ENCODE measurements at places on chromosomes 6 and 20. TPM values are rescaled to one million over a fixed set of nuclear protein-coding genes. Genes with fewer than 3 reads are reported as not detected.
A peak's percentile ranks its signal among the peaks of the same experiment; 100 is the strongest.

The E2F1 gene
- 0.44 TPM for total RNA-seq

The CTAGE9 gene
- not detected for total RNA-seq

The DIDO1 gene
- 40.5 TPM for total RNA-seq

The HDGFL1 gene
- total RNA-seq = not detected

The CCN5 gene
- 14.8 TPM for total RNA-seq

The STK4 gene
- total RNA-seq = 8.0 TPM

DNA sequence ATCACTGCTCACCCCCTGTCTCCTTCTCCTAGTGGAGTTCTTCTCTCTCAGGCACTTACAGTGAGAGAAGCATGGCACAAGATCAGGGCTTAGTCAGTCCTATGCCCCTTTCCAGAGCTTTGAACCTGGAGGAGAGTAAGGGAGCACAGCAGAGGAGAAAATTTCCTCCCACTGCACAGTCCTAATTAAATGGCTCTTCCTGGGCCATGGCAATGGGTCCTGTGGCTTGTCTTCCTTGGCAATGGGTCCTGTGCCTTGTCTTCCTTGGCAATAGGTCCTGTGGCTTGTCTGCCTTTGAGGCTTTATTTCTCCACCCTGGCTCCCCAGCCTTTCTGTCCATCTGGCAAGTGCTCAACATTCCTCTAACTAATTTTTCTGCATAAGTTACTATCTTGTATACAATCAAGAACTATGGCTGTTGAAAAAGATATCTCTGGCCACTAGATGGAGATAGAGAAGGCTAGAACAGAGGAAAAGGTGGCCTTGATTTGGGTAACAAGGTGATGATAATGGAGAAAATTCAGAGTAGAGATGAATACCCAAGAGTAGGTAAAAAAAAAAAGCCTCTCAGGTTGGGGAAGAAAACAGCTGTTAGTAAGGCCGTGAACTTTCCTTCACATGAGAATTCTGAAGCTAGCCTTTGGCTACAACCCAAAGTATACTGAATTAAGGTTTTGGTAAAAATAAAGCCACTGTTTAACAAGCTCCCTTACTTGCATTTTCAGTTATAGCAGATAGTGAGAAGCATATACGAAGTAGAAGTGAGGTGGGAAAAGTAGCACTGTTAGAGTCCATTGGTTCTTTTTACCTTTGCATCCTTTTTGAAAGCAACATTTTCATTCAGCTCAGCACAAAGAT lies 504.9 kb downstream of the DOK5 start:
- no peak for DNase-seq

DNA sequence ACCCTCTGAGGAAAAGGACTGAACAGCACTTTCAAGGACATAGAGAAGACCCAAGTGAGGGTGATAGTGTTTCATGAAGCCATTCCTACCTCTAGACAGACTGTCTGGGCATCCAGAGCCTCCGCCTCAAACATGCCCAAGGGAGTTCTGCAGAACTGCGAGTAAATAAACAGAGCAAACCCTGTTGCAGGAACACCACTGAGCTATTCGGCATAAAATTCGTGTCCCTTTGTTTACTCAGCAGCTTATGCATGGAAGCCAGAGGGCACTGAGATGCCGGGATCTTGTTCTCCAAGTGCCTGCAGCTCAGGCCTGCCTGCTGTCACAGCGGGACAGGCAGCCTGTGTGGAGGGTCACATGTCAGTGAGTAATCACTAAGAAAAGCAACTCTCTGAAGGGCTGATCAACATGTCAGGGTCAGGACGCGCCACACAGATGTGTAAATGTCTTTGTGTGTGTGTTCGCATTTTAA lies 164.9 kb upstream of the HEY2 start:
- DNase-seq = peak; percentile 60

DNA sequence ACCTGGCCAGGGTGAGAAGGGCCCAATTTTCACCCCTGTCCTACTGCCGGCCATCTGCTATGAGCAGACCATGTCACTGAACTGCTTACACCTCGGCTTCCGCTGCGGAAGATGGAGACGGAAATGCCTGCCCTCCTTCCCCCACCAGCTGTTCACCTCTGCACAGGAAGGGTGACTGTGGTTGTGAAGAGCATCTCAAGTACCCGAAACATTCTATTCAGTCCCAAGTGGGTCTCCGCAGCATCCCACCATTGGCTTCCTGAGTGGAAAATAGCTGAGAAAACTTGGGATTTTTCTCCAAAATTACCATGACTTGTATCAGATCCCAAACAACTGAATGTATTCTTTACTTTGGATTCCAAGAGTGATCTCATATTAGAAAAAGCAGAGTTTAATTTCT lies 16.1 kb downstream of the DOK5 start:
- DNase-seq = no peak

DNA sequence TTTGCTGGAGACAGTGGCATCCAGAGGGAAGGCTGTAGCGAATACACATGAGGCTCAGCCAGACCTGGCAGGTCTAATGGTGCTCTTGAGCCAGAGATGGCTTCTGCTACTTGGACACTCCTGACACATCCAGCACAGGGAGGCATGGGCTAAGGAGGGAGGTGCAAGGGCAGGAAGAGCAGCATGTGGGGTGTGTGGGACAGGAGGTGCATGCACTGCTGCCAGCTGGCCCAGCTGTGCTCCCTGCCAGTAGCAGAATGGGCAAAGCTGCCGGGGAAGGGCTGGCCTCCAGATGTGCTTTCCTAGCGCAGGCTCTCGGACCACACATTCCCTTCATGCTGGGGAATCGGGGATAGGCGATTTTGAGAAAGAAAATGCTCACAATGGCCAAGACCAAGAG lies 309.2 kb downstream of the CDC5L start:
- no peak for DNase-seq

- no peak for DNase-seq
Measured at GRCh38 chr6:2611092-2611491, 139.6 kb downstream of the MYLK4 start.

- no peak for DNase-seq
Measured at GRCh38 chr6:96991618-96992342, 67.3 kb downstream of the KLHL32 start.

- DNase-seq = no peak
Measured at GRCh38 chr20:48769069-48769983, 58.5 kb downstream of the PREX1 start.

GRCh38 chr20:43925801-43926200 lies 11.1 kb downstream of the TOX2 start:
- DNase-seq = no peak

GRCh38 chr6:16778521-16778920 lies 17.3 kb upstream of the ATXN1 start:
- DNase-seq = no peak

DNA sequence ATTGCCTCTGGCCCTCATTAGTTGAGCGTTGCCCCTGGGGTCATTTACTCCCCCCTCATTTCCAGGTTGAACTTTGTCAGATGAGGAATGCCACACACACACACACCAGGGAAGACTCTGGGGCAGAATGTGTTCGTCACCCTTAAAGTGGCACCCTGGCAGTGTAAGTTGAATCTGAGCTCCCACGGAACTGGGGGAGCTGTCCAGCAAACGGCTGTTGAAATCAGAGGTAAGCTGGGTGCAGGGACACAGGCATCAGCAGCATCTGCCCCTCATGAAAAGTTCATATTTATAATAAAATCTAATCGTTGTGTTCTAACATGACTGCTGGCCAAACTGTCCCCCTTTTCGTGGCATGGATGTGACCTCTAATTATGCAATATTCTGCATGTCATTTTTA lies 4.3 kb upstream of the MC3R start:
- DNase-seq = no peak

- no peak for DNase-seq
Measured at GRCh38 chr6:27517238-27517637, 44.3 kb upstream of the ZNF184 start.

- DNase-seq = peak; percentile 34
Measured at GRCh38 chr20:41138475-41139226, 1.3 kb downstream of the PLCG1 start.

DNA sequence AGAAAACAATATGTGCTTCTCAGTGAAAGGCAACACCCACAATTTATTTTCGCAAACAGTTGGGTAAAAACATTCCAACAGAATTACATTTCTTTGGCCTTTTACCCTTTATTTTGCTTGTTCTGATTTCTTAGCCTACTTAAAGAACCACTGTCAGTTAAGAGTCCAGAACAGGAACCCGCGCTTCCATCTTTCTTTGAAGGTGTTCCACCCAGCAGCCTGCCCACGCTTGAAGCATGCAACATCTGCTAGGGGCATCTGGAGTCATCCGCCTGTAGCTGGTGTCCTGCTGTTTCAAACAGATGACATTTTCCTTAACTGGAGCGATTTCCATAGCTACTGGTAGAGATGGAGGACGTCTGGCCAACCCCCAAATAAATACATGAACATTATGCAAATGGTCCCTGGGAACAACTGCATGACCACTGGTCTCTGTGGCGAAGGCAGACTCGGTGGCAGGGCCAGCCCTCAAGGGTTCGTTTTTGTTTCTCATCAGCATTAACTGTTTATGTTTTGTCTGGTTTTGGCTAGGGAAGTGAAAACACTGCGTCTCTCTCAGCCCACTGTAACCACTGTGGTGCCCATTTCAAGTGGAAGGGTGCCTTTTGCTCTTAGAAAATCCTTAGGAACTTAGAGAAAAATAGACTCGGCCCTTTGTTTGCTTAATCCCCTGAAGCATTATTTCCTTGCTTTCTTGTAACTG lies 51.6 kb downstream of the LAMA4 start:
- no peak for DNase-seq

- no peak for DNase-seq
Measured at GRCh38 chr6:52958546-52959255, 36.4 kb downstream of the GSTA4 start.

DNA sequence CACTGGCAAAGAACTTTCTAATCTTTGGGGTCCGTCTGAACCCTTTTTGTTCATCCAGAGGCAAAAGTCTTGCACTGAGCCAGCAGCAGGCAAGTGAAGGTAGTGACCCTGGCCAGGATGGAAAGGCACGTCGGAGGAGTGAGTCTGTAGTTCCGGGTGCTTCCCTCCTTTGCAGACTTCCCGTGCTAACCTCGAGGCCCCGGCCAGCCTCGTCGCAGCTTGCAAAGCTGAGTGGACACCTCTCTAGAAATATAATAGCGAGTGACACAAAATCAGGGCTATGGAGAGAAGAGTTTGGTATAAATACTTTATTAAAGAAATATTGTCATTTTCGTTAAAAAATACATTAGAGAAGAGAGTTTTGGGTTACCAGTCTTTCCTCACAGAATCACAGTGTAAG lies 9.9 kb downstream of the PSMG4 start:
- no peak for DNase-seq

DNA sequence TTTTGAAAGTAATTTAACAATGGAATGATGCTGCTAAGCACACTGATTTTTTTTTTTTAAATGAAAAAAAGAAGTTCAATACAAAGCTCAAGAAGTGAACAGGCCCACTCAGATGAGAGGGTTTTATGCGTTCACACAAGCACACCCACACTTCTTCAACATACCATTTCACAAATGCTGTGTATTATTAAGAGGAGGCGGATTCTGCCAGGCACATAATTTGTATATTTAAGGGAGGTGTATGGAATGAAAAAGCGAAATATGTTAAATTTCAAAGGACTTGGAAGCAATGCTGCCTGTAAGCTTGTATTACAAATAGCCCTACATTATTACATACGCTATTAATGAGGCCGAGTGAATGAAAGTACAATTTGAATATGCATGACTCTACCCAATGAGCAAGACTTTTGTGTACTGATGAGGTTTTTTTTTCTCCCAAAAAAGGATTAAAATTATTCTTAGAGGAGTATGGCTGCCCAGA lies 123.9 kb downstream of the INSM1 start:
- no peak for DNase-seq

DNA sequence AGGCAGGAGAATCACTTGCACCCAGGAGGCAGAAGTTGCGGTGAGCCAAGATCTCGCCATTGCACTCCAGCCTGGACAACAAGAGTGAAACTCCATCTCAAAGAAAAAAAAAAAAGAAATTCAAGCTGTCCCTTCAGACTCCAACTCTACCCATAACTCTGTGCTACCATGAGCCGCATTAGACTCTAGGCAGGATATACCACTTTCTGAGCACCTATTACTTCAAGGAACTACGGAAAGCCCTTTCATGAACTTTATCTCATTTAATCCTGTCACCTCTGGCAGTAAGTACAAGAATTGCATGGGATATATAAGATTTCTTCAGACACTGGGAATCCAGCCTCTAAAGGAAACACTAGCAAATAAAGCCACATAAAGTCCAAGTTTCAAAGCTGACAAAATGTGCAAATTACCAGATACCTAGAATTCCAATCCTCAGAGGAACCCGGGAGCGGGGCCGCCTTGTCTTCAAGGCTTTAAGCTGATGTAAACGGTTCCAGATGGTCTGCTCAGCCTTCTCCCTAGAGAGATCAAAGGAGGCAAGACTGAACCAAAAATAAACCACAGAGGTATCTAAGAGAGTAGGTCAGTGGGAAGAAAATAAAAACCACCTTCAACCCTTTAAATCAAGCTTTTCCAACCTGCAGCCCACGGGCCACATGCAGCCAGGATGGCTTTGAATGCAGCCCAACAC lies 9.4 kb downstream of the CDK5RAP1 start:
- DNase-seq = no peak

DNA sequence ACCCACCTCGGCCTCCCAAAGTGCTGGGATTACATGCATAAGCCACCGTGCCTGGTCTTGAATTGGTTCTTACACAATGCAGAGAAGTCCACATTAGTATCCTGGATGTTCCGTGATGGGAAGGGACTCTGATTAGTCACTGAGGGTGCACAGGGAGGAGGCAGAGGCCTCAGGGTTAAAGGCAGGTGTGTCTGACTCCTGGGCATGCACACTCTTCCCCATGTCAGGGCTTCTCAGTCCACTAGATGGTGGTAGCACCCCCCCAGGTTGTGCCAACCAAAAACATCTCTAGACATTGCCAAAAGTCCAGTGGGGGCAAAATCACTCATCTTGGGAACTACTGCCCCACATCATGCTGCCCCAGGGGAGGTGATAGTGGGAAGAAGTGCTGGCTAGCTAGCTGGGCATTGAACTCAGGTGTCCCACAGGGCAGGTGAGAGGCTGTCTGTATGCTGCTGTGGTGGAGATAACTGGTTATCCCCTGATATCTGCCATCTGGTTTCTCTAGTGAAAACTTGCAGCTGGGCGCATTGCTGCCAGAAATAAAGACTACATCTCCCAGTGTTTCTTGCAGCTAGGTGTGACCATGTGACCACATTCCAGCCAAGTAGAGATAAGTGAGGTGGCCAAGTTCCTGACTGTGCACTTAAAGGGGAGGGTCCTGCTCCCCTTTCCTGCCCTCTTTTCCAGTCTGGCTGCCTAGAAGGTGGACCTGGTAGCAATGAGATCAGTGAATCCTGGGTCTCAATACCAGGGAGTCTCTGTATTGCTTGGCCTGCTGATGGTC lies 8.4 kb upstream of the NSFL1C start:
- DNase-seq = no peak
